ENCODE measurements at places on chromosomes 3 and 15.

- DNase-seq = no peak
Observed at GRCh38 chr3:53224536-53224935, 31.3 kb downstream of the TKT start.

DNA sequence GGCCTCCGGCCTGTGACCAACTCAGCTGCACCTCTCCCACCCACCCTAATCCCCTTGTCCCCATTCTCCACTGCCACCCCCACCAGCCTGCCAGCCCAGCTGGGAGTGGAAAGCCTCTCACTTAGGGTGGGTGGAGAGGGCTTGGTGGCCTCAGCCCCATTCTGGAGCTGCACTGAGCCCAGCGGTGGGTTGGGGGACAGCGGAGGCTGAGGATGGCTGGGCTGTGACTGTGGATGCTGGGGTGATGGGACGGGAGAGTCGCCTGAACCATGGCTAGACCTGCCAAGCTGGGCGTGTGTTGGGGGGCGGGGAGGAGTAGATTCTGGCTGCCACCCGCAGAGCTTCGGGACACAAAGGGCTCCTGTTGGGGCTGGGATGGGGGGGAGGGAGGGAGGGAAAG, 1.8 kb downstream of the CLCN2 start:
- DNase-seq = no peak

DNA sequence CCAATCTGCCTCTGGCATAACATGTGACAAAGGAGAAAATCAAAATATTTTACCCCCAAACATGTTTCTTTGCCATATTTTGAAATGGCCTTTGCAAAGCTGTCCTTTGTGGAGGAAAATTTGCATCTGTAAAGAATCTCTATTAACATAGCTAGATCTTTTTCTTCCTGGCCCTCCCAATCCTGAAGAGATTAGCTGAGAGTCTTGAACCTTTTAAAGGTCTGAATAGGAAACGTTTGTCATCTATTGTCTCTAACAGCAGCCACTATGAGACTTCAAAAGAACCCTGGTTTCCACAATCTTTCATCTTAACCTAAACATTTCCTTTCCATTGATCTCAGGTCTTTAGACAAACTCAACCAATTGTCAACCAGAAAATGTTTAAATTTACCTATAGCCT, 520.9 kb upstream of the TGFBR2 start:
- DNase-seq = no peak

- peak; percentile 42 for DNase-seq
Observed at GRCh38 chr15:64461721-64462162, 1.4 kb downstream of the ZNF609 start.

DNA sequence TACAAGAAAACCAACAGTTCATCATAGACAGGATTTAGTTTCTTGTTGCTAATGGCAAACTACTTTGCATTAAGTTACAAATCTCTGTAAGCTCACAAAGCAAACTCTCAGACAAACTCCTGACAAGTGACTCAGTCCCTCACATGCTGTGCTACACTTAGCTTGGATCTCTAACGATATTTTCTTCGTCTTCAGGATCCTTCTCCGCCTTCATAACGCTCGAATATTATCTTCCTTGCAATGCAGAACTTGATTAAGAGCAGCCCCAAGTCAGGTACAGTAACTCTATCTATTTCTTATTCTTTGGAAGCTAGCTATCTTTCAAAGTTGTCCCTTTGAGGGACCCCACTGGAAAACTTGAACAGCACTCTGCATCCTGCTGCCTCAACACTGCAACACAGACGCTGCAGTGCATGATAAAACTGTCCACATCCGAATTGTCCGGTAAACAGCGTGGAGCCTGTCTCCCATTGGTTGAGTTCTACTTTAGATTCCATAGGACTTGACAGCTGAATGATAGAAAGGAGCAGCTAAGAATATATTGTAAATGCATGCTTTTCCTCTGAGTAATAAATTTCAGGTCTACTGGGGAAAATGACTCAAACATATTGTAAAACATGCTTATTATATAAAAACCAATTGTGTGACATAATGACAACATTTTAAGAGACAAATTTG, 61.3 kb downstream of the UACA start:
- no peak for DNase-seq

DNA sequence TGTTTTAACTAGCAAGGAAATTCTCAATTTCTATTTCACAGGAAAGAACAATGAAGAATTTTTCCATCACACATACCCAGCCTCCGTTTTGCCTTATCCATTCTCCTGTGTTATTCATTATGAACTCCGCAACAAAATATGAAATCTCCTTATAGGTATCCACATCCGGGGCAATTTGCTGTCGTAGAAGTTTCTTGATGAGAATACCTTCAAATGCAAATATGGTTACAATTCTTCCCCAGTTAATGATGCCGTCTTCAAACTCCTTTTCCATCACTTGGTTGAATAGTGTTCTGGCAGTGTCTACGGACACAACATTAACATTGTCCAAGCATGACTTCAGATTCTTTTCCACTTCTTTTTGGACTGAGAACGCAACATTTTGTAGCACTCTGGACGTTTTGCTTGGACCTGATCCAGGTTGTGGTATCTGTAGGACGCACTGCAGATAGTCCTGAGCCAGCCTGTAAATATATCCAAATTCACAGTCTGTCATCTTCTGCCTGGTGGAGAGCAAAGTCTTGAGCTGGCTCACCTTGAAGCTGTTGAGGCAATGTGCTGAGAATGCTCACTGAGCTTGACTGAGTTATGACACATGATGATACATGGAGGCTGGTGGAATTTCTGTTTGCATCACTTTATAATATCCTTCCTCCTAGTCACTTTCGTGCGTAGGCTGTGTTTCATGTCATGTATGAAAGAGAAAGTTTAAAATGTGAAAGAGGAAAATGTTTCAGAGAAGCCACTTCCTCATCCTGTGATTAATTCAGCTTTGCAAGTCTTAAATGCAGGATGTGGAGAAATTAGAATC, at the start of gene BCL2A1:
Gene BCL2A1, minus strand, starts transcription at position 573 of the 811 bp plus-strand sequence. Its CDS starts 77 bp downstream, at position 496.
- DNase-seq = peak; percentile 54

DNA sequence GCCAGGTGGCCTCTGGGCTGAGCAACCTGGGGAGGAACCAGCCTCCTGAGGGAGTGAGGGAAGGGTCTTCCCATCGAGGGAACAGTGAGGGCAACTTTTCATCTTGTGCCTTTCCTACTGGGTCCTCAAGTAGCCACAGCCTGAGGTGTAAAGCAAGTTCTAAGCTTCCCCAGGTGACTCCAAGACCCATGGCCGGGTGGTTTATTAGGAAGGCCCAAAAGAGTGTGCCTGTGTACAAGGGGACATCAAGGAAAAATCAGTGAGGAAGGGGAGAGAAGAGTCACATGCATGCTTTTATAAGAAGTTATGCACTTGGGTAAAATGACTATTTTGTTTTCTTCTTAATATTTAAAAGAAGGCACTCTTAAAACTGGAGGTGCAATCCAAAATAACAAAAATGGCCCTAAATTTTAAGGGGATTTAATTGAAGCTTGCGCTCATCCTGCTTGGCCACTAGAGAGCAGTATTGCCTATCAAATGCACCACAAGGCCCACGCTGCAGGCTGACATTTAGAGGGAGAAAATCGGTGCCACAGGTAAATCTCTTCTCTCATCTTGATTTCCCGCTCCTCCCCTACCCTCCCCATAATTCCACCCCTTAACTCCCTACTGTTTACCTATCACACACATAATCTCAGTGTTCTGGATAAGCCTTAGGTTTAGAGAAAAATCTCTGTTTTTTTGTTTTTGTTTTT, 6.7 kb downstream of the NANOGP8 start:
- DNase-seq = peak; percentile 20

- no peak for DNase-seq
Observed at GRCh38 chr3:18282507-18282906, 142.6 kb downstream of the SATB1 start.

GRCh38 chr15:69531665-69532027, 79.0 kb downstream of the RPLP1 start:
- DNase-seq = no peak

- DNase-seq = no peak
Observed at GRCh38 chr3:53883008-53883407, 1.1 kb upstream of the ACTR8 start.

- no peak for DNase-seq
Observed at GRCh38 chr3:85054579-85054978, 95.8 kb downstream of the CADM2 start.

DNA sequence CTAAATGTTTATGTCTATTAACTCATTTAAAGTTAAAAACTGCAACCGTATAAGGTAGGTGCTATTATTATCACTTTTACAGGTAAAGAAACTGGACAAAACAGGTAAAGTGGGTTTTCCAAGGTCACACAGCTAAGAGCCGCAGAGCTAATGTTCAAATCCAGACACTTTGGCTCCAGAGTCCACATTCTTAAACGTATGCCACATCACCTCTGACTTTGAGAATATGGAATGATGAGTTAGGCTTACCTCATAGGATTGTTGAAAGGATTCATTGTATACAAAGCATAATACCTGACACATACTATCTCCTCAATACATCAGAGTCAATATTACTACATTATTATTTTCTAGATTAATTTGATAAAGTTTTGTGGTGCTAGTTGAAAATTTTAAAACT, 240.9 kb upstream of the STT3B start:
- no peak for DNase-seq

DNA sequence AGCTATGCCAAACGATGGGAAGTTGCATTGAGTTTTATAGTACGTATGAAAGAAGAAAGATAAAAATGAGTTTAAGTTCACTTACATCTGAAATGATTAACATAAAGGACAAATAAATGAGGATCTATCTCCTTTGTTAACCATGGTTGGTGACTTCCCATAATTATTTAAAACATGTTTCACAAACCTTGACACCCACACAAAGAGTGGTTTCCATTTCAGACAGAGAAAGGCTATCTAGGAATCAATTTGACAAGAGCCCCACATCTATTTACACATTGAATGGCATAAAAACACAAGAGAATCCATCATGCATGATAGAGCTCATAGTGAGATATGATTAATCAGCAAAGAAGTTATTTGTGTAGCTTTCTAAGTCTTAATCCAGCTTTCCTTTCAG, 14.2 kb upstream of the MTMR10 start:
- no peak for DNase-seq

DNA sequence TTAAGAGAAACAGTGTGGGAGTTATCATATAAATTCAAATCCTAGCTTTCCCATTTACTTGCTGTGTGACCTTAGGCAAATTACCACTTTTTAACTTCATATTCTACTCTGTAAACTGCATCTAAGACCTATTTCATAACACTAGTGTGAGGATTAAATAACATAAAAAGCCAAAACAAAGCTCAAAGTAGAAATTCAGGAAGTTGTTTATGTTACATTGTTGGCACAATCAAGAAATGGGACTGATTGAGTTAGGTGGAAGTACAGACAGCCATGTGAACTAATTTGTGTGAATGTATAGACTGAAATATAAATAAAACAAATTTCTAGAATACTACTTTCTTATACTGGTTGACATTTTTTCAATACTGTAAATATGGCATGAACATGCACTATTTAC, 131.7 kb downstream of the STAG1 start:
- DNase-seq = no peak
